Activated CD4-positive, alpha-beta T cell treated with anti-CD3 and anti-CD28 coated beads, Interleukin-2, amount 50 U/mL, for 4 hours (primary cell): ENCODE measurements at places on chromosomes 4 and X.
A peak's percentile ranks its signal among the peaks of the same experiment; 100 is the strongest.

GRCh38 chr4:16116493-16116990 lies 32.7 kb upstream of the PROM1 start:
- no peak for DNase-seq

GRCh38 chr4:7705062-7705461 lies 234.6 kb downstream of the AFAP1 start:
- DNase-seq: no peak

DNA sequence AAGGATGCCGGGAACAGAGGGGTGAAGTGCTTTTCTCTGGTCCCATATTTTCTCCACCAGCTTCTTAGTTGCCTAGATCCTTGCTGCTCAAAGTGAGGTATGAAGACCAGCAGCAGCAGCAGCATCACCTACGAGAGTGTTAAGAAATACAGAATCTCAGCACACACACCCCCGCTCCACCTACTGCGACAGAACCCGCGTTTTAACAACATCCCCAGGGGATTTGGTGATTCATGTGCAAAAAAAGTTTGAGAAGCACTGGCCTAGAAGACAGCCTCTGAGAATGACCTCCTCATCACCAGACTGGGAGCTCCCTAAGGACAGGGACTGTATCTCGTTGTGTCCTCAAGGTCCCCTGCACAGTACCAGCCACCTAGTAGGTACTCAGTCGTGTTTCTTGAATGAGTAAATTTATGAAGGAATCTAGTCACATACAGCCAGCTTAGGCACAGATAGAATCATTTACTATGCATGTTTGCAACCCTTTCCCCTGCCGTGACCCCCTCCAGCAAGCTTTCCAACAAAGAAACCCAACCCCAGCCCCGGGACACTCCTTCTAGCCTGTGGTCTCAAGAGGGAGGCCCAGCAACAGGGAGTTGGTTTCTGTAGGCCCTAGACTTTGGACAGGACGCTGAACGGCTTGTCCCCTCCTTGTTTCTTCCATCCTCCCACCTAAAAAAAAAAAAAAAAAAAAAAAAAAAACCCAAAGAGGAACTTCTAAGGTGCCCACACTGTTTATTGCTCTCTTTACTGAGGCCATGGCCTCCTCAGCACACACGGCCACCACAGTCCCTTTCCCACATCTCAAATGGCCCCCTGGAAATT lies 21.5 kb downstream of the RTL5 start:
- DNase-seq: no peak

GRCh38 chr4:14125375-14126129 lies 498.0 kb upstream of the BOD1L1 start:
- no peak for DNase-seq

- DNase-seq: peak; percentile 50
Measured at GRCh38 chr4:169659716-169660670, 39.6 kb downstream of the CLCN3 start.
